ENCODE measurements at places on chromosomes 5 and 9.

GRCh38 chr5:66597183-66597757 lies 1.1 kb downstream of the MAST4 start:
- no peak for DNase-seq

DNA sequence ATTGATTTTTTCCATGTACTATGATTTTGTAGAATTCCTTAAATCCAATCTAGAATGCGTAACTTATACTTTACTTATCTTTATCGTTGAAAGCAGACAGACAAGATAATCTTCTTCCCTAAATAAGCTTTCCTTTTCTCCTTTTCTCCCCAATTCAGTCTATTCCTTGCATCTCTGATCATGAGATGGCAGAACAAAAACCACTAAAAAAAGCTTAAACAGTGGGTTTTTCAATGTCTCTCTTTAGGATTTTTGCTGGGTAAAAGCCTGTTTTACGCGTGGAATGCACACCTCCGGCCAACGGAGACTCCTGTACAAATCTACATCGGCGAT lies 755 bp downstream of the CDKN2B start:
- DNase-seq = no peak

DNA sequence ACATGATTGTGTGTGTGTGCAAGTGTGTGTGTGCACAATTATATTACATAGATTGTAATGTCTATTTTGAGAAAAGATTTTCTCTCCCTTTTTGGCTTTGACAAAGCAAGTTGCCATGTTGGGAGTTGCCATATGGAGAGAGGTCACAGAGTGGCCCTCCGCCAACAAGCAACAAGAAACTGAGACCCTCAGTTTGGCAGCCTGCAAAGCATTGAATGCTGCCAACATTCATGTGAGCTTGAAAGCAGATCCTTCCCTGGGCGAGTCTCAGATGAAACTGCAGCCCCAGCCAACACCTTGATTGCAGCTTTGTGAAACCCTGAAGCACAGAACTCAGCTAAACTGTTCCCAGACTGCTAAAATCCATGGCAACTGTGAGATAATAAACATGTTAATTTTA lies 498.0 kb downstream of the NR2F1-AS1 start:
- no peak for DNase-seq

GRCh38 chr9:36129139-36129538 lies 7.4 kb upstream of the GLIPR2 start:
- no peak for DNase-seq

DNA sequence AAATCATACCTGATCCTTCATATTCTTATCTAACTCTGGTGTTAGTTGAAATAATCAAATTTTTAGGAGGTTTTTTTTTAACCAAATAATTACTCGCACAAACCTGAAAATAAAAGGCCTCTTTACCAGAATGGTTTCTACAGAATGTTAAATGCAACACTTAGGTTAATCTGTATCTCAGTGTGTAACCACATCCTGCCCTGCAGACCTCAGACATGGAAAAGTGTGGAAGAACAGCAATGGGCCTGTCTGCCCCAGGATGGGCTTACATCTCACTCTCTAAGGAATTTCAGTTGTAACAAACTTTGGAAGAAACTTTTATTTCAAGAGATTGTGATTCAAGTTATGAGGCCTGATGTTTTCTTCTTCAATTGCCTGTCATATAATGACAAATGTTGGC lies 32.5 kb upstream of the MIER3 start:
- DNase-seq = no peak

DNA sequence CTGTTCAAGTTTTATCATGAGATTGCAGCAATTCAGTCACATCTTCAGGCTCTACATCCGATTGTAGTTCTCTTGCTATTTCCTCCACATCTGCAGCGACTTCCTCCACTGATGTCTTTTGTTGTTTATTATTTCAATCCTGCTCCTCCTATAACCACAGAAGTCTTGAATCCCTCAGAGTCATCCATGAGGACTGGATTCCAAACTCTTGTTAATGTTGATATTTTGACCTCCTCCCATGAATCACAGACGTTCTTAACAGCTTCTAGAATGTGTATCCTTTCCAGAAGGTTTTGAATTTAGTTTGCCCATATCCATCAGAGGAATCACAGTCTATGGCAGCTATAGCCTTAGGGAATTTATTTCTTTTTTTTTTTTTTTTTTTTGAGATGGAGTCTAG lies 3.6 kb downstream of the FBXO38 start:
- DNase-seq = no peak

- DNase-seq = no peak
Measured at GRCh38 chr5:175513297-175513696, 34.9 kb downstream of the SFXN1 start.

DNA sequence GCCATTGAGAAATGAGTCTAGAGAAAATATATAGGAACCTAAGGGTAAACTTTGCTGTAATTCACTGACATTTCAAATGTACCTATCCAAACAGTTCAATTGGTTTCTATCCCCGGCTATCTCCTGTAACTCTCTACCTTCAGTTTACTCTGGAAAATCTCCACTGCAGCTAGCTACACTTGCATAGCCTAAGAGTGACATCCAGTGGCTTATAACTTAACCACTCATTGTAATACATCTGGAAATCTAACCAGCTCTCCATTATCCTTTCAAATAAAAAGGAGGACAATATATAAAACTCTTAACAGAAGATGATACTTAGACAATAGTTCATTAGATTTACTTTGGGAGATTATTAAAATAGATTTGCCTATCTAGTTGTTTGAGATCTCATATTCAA lies 35.3 kb upstream of the SPDL1 start:
- no peak for DNase-seq

DNA sequence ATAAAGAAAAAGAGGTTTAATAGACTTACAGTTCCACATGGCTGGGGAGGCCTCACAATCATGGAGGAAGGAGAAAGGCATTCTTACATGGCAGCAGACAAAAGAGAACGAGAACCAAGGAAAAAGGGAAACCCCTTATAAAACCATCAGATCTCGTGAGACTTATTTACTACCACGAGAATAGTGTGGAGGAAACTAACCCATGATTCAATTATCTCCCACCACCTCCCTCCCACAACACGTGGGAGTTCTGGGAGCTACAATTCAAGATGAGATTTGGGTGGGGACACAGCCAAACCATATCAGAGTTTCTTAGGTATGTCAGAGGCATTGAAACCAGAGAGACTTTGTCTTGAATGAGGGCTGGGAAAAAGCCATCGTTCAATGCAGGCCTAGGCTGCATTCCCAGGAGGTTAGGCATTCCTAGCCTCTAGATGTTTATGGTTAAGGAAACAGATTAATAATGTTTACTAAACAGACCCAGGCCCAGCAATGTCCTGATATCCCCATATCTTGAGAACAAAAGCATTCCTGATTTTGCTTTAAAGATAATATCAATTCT lies 7.5 kb upstream of the PAIP1 start:
- DNase-seq = no peak

DNA sequence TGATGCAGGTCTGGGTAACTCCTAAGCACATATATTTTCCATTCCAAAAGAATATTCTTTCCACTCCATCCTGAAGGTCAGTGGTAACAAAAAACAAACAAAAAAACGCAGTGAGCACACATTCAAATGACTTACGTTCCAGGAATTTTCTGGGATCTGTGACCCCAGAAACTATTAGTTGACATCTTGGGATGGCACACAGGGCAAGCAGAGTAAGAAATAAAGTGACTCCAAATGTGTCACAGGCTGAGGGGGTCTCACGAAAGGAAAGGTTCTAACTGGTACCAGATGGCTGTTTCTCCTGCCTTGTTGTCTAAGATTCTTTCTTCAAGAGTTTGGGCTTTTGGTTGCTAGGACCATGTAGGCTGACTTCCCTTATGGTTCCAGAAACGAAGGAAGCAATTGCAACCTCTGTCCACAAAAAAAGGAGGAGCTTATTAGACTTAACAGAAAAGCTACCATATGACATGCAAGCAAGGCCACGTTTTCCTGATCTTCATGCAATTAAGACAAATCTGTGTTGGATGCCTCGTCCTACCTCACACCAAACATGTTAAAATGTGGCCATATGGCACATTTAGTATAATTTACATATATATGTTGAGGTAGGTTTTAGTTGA lies 32.7 kb downstream of the PTGS1 start:
- DNase-seq = no peak

DNA sequence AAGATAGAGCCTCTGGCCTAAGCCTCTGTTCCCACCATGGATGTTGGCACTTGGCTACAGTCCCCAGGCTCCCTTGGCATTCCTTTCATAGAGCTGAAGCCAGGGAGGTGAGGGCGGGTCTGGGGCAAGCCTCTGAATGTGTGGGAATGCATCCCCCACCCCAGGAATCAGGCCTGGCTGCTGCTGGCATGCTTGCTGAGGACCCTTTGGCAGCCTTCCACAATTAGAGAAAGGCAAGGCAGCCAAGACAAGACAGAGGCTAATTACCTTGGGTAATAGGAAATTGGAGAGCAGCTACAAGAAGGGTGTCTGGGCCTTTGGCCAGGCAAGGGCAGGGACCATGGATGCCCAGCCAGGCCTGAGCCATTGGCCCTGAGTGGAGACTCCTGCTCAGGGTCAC lies 204.4 kb upstream of the TRIM32 start:
- no peak for DNase-seq

- DNase-seq = no peak
Measured at GRCh38 chr9:100756217-100756616, 178.3 kb downstream of the CAVIN4 start.

GRCh38 chr5:122751293-122751782 lies 23.5 kb upstream of the SNX2 start:
- no peak for DNase-seq

DNA sequence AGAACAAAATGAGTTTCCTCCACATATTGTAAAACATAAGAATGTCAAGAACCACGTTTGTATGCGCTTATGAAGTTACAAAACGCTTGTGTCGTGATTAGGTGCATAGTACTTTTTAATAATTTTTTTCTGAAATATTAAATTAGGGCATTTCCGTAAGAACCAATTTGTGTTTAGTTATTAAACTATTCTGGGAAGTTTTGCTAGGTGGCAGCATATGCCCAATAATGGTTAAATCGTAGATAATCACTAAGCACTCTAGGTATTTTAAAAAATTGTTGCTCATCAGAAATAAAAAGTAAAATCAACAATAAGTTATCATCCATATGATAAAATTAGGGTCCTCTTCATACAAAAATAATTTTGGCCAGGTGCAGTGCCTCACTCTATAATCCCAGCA lies 5.4 kb downstream of the SRFBP1 start:
- DNase-seq = no peak

DNA sequence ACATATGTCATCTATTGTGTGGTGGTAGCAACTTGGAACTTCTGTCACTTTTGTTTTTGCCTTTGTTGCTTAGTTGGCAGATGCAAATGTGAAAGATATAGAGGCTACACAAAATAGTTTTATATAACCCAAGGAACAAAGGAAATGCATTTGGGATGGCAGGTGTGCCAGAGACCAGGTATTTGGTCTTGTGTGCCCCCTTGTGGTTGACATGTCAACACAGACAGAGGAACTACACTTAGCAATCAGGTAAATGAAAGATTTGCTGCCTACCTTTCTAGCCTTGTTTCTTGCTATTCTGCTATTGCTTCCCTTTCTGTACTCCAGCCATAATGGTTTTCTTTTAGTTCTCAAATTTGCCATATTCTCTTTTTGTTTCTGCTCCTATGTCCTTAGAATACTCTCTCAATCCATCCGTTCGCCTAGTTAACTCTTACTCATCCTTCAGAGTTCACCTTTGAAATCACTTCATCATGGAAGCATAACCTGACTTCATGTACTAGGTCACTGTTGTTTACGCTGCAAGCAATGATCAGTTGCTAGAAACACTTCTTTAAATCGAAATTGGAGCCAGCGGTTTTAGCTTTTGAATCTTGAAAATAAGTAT lies 119.5 kb downstream of the TRPM3 start:
- DNase-seq = no peak

DNA sequence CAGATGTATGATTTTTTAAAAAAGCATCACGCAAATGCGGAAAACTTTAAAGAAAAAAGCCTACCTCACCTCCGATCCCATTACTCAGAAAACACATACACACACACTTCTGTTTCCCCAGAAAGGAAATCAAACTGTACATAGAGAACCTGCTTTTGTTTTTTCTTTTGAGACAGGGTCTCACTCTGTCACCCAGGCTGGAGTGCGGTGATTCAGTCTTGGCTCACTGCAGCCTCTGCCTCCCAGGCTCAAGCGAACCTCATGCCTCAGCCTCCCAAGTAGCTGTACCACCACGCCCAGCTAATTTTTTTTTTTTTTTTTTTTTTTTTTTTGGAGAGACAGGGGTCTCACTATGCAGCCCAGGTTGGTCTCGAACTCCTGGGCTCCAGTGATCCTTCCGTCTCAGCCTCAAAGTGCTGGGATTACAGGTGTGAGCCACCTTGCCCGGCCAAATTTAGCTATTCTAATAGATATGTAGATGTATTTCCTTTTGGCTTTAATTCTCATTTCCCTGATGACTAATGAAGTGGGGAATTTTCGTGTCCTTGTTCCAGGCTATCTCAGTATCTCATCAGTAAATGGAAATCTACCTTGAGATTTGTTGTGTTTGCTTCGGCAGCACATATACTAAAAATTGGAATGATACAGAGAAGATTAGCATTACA lies 25.7 kb upstream of the EEIG1 start:
- DNase-seq = no peak

GRCh38 chr5:41193456-41194205 lies 19.7 kb downstream of the C6 start:
- DNase-seq = no peak

DNA sequence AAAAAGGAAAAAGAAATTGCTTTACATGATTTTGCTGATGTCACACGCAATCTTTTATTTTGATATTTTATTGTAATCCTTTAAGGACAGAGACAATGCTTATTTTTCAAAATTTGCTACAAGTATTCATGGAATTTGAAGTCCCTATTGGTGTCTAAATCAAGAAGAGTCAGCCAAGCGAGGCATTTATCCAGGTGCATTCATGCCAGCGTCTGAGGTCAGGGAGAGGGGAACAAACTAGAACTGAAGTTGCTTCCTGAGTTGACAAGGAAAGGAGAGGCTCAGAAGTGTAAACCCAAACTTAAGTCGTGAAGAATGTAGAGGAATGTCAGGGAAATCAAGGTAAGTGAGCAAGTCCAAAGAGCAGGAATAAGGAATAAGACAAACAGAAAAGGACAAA lies 83.0 kb upstream of the GNAQ start:
- DNase-seq = no peak

DNA sequence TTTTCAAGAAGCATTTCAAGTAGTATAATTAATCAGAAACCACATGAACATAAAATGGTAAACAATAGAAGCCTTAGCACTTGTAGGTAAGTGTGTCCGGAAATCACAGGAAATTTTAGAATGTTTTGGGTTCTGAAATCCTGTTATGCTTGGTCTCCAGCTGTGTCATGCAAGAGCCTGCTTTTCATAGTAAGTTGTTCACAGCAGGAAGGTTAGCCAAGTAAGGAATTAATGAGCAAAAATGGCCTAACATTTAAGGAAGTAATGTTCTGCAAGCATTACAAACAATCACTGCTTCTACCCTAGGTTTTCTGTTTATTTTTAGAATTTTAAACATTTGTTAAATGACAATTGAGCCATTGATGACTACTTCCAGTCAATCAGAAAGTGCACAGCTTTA lies 669.5 kb downstream of the SLCO4C1 start:
- DNase-seq = no peak

- no peak for DNase-seq
Measured at GRCh38 chr9:129801504-129801903, 1.5 kb upstream of the TOR1B start.

- DNase-seq = no peak
Measured at GRCh38 chr5:96254980-96255691, 177.9 kb downstream of the PCSK1 start.

- DNase-seq = no peak
Measured at GRCh38 chr9:124840300-124840833, 12.9 kb upstream of the WDR38 start.
